ENCODE measurements at places on chromosomes 2 and 18.

- DNase-seq, result no peak
Observed at GRCh38 chr2:60140185-60140584, 413.3 kb downstream of the BCL11A start.

DNA sequence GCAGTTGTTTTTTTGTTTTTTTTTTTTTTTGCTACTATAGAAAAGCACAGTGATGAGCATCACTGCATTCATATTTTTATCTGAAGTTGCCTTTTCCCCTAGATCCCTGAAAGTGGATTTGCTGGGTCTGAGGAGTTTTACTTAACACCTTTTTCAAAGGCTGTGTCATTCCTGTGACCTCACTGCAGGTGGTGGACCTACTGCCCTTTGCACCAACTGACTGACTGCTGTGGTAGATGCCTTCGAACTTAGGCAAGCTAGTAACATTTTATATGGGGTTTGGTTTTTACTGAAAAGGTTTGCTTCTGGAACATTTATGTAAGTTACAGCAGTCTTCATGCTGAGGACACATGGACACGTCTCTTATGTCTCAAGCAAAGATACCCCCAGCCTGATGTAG is 36.2 kb downstream of the SPTBN1 start:
- no peak for DNase-seq

DNA sequence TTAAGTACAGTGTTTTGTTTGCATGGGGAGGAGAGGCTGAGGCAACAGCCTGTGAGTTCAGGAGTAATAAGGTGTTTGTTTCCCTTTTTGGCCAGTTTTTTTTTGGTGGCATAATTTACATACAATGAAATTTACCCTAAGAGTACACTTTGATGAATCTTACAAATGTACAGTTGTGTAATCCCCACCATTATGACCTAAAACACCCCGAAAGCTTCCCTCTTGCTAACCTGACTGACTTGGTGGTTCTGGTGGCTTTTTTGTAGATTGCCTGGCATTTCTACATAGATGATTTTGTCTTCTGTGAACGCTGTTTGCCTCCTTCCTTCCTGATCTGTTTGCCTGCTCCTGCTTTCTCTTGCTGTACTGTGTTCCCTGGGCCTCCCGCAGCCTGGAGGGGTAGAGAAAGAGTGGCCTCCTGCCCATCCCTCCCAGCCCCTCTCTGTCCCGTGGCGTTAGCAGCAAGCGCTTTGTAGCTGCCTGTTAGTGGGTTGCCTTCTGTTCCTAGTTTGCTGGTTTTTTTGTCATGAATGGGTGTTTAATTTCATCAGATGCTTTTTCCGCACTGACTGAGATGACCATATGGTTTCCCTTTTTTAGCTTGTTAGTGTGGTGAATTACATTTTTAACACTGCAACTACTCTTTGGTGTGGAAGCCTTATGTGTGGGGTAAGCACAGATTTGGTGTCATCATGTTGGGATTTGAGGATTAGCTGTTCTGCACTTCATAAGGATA is 32.1 kb downstream of the ASAP2 start:
- no peak for DNase-seq

DNA sequence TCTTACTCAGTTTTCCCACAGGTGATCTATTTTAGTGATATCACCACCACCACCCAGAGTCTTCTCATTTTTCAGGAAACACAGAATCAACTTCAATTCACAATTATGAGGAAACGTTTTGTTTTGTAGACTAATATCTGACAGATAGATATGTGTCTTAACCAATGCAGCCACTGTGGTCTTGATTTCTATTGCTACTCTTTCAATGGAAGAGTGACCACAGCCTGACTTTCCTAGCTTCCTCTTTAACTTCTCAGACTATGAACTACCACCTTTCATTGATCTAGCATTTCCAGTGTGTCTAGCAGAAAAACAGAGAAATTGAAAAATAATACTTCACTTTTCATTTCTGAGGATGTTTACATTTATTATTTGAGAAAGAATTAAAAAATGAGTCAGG is 20.5 kb downstream of the ADAM17 start:
- no peak for DNase-seq

DNA sequence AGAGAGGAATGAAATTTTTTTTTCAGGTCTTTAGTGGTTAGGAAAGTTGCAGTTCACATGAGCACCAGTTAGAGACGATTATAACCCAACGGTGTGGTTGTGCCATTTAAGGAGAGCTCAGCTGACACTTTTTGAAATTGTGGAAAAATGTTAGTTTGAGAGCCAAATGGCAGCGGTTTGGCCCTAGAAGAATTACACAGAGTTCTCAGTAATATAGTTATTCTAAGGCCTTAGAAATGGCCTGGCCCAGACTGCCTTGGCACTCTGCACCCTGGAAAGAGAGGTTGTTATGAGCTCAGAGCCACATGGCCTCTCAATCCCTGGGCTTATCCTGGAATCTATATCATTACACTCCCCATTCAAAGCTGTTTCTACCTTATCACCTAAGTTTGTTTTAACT is 117.4 kb downstream of the RHBDD1 start:
- no peak for DNase-seq

GRCh38 chr18:6628187-6628586 is 101.3 kb upstream of the ARHGAP28 start:
- no peak for DNase-seq

DNA sequence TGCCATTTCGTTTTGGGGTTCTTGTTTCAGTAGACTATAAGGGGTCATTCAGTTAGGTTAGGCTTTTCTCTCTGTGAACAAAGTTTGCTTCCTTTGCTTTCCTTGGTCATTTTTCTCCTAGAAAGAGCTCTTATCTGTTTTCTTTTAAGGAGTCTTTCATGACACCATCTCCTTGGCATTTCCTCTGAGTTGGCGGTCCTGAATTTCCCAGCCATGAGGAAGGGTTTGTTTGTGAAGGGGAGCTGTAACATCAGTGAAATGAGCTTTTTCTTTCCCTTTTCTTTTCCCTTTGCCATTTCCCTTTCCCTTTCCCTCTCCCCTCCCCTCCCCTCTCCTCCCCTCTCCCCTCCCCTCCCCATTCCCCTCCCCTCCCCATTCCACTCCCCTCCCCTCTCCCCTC is 61.7 kb downstream of the MAP4K4 start:
- no peak for DNase-seq

DNA sequence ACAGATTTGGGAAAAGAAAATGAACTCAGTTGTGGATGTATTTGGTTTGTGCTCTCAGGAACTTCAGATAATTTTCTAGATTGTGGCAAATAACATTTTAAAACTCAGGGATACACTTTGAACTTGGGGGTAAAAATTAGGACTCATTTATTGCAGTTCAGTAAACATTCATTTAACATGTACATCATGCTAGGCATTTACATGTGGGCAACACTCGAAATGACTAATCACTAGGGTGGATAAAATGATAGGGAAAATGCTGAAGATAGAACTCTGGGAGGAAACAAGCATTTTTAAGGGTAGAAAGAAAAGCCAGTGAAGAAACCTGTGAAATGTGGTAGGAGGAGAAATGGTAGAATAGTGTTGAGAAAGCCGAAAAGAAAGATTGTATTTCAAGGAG is 7.8 kb downstream of the FAM117B start:
- DNase-seq, result no peak

- no peak for DNase-seq
Observed at GRCh38 chr2:241208058-241208457, 19.6 kb downstream of the ANO7 start.

GRCh38 chr2:5609201-5609600 is 83.0 kb upstream of the SOX11 start:
- no peak for DNase-seq

DNA sequence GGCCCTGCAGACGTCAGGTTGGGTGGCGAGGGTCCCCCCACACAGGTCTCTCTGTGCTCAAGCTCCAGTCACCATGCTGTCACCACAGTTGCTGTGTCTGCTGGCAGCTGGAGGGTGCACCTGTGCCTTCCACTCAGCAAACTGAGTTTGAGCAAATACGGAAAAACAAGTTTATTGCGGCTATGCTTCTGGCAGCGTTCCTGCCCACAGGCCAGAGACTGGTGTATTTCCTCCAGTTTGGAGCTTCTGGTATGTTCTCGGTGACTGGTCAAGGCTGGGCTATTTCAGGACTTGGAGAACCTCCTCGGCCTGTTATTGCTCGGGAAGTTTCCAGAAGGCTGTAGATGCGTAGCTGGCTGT is 132.6 kb downstream of the SEPTIN10 start:
- DNase-seq, result peak; percentile 17

DNA sequence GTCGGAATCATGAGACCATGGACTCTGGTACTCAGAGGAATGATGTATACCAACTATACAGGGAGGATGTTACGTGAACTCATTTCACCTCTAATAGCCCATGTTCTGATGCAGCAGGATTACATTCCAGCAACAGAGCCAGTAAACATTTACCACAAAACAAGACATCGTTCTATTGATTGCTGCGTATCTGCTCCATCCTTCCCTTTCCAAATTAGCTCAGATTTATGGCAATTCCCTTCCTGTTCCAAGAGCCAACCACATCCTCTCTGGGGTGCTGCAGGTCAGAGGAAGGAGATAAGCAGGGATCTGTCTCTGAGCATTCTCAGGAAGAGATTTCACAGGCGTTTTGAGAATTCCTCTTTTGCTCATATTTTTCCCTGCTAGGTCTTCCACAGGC is 98.3 kb downstream of the KLF7 start:
- no peak for DNase-seq

- DNase-seq, result no peak
Observed at GRCh38 chr2:203857656-203858055, 9.9 kb upstream of the CTLA4 start.

GRCh38 chr2:54529935-54530334 is 73.8 kb downstream of the SPTBN1 start:
- DNase-seq, result no peak

DNA sequence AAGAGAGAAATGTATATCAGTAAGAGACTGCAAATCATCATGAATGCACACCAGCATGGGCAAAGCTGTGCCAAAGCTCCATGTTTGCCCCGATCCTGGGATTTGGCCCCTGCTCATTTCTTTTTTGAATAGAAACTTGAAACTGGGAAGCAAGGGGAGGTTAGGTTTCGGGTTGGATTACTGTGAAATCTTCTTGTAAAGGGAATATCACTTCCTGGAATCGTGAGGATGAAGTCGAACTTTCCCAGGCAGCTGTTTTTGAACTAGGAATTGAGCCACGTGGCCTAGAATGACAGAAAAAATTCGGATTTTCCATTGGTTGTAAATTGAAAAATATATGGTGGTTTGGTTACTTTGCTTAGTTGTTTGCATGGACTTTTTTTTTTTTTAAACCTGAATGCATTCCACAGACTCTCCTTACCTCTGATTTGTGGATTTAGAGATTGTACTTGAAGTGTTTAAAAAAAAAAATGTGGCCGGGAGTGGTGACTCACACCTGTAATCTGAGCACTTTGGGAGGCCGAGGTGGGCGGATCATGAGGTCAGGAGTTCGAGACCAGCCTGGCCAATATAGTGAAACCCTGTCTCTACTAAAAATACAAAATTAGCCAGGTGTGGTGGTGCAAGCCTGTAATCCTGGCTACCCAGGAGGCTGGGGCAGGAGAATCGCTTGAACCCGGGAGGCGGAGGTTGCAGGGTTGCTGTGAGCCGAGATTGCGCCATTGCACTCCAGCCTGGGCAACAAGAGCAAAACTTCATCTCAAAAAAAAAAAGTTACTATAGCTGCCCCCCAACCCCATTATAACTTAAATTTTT is 32.1 kb downstream of the GRHL1 start:
- DNase-seq, result no peak

DNA sequence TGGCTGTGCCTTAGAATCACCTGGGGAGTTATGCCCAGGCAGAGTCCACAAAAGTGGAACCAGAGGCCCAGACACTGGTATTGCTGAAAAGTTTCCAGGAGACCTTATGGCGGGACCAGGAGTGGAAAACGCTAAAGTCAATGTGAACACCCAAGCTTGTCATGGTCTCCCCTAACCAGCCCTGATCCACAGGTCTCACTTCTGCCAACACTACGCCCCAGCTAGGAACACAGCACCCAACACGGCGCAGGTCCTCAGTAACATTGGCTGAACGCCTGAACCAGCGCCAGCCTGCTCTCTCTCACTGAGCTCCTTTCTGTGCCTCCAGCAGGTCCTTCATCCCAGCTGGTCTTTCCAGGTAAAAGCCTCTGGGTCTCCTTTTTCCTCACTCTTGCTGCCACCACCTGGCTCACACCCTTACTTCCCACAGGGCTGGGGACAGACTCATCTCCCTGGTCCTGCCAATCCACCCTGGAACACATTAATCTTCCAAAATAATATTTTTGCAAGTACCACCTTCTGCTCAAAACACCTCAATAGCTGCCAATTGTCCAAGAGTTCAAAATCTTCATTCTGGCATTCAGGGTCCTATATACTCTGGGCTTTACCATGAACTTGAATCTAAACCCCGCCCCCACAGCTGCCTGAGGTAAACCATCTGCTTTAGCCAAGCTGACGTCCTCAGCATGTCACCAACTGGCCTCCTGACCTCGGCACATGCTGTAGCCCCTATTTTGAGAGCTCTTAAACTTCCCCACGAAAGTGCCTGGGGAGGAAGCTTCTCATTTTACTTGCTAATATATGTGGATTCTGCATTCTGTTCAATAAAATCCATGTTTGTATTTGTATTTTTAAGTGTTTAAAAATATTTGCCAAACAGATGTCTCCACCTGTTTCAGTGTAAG is 34.6 kb downstream of the ADCY3 start:
- peak; percentile 30 for DNase-seq

GRCh38 chr2:172516299-172516698 is 39.6 kb upstream of the PDK1 start:
- DNase-seq, result no peak

GRCh38 chr2:11697103-11697871 is 27.3 kb upstream of the NTSR2 start:
- no peak for DNase-seq

DNA sequence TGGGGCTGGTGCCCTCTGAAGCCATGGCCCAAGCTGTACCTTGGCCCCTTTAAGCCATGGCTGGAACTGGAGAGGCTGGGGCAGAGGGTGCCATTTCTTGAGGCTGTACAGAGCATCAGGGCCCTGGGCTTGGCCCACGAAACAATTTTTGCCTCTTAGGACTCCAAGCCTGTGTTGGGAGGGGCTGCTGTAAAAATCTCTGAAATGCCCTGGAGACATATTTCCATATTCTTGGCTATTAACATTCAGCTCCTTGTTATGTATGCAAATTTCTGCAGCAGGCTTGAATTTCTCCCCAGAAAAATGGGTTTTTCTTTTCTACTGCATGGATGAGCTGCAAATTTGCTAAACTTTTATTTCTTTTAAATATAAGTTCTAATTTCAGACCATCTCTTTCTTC is 834.0 kb downstream of the DSC3 start:
- no peak for DNase-seq

Measured in NAMALWA (cell line).